ENCODE measurements at places on chromosomes 4 and X.

- peak; percentile 36 for DNase-seq
These were observed 90.2 kb upstream of the SLITRK2 start for GRCh38 chrX:145727476-145727875.

- no peak for DNase-seq
These were observed 435.8 kb upstream of the CPEB2 start for GRCh38 chr4:14566518-14566917.

GRCh38 chr4:4919927-4920326 is 60.5 kb downstream of the MSX1 start:
- DNase-seq: no peak

- no peak for DNase-seq
These were observed 6.0 kb downstream of the CCNA2 start for GRCh38 chr4:121817701-121818100.

GRCh38 chr4:74370912-74371311 is 6.0 kb downstream of the EREG start:
- DNase-seq: peak; percentile 14

DNA sequence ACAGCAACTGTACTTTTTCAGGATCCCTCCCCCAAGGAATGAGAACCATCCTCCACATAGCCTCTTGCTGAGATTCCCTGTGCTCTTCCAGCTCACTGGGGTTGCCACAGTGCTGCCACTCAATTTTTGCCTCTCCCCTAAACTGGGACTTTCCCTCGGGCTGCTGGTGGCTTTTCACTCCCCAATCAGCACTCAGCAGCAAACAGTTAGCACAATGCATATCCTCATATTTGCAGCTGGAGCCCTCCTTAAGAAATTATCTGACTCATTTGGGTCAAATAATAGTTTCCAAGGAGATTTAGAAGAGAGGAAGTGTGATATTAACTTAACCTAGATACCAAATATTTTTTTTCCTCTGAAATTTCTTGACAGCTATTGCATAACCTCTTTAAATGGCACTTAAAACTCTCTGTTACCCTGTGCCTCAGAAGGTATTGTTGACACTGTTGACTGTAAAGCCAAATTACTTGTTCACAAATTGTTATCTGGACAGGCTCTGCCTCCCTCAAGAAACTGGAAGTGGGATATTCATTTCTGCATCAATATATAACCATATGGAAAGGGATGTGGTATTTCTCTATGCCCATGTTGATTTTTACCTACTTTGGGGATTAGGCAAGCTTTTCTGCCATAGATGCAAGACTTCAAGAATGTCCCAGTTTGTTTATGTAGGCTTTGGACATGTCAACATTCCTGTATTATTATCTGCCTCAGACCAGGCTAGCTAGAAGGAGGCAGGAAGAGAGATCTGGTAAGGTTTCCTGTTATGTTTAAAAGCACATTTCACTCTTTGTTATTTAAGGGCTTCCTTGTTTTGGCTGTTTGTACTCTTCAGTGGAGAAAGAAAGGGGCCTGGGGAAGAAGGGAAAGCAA is 58.0 kb downstream of the SEPTIN11 start:
- no peak for DNase-seq

- no peak for DNase-seq
These were observed 109.0 kb upstream of the ATOH1 start for GRCh38 chr4:93719552-93719951.

DNA sequence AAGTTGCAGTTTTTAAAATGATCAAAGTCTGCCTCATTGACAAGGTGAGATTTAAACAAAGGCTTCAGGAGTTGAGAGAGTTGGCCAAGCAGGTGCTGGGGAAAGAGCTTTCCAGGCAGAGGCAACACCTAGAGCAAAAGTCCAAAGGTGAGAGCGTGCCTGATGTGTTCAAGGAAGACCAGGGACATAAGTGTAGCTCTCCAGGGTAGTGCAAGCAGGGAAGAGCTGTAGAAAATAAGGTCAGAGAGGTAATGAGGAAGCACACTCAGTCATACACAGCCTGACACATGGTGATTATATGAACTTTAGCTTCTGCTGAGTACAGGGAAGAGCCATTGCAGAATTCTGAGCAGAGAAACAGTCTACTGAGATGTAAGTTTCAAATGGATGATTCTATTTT is 265.0 kb upstream of the NWD2 start:
- no peak for DNase-seq

DNA sequence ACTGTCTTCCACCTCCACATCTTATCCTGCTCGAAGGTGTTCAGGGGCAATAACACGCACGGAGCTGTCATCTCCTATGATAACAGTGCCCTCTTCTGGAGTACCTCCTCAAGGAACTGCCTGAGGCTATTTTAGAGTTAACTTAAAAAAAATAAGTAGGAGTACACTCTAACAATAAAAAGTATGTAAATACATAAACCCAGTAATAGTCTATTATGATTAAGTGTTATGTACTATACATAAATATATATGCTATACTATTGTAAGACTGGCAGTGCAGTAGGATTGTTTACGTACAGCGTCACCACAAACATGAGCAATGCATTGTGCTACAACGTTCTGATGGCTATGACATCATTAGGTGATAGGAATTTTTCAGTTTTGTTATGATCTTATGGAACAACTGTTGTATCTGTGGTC is 34.5 kb upstream of the TLR2 start:
- DNase-seq: no peak

- no peak for DNase-seq
These were observed 117.8 kb upstream of the DKK2 start for GRCh38 chr4:107153956-107154355.

DNA sequence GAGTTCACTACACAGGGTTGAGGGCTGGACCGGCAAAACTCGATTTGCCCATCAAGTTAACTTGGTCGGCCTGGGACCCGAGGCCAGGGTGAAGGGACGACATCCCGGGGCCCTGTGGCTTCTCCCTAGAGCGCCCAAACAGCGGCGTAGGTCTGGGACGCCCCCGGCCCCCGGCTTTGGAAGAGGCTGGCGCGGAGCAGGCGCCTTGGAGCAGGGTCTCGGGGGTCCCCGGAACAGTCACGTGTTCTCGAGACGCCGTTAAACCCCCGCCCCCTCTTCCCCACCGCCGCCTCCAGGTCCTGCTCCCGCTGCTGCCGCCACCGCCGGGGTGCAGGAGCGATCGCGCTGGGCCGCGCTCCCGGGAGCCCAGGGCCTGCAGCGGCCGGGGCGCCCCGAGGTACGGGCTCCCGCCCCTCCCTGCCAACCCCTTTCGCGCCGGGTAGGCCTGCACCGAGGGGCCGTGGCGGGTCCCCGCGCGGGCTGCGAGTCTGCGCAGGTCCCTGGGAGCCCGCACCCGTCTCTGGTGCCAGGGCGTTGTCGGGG is at the start of gene NPY5R:
TSS of gene NPY5R (plus strand) at position 289 of the 543 bp plus-strand sequence. CDS start 6,382 bp downstream, outside the sequence.
- DNase-seq: no peak

DNA sequence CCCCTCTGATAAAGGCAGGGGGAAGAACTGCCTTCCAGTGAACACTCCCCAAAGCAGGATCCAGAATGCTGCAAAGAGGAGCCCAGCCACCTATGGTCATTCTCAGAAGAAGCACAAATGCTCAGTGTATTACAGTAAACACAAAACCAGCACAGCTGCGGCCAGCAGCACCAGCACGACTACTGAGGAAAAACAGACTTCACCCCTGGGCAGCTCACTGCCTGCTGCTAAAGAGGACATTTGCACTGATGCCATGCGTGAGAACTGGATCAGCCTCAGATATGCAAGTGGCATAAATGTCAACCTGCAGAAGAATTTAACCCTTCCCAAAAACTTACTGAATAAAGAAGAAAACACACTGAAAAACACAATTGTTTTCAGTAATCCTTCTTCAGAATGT is 80.2 kb upstream of the TLR2 start:
- DNase-seq: no peak

- DNase-seq: no peak
These were observed 57.8 kb downstream of the PPP1R2C start for GRCh38 chrX:42720209-42720608.

GRCh38 chrX:47229427-47229826 is 3.4 kb upstream of the USP11 start:
- no peak for DNase-seq

GRCh38 chr4:105357258-105357980 is 116.4 kb downstream of the PPA2 start:
- no peak for DNase-seq

DNA sequence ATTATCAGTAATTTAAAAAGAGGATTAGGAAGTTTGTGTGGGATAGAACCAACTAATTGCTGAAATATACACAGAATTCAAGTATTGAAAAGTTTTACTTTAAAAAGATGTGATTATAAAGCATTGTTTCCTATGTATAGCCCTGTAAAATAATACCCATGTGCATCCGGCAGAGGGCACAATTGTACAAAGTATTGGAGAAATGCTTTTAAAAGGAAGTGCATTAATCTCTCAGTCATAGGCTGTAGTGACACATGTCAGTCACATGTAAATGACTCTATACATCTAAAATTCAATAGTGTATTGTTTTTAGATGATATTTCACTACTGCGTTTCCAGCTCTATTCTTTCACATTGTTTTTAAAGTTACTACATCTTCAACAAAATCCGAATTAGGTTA is 9.7 kb upstream of the GEMIN8 start:
- peak; percentile 26 for DNase-seq

DNA sequence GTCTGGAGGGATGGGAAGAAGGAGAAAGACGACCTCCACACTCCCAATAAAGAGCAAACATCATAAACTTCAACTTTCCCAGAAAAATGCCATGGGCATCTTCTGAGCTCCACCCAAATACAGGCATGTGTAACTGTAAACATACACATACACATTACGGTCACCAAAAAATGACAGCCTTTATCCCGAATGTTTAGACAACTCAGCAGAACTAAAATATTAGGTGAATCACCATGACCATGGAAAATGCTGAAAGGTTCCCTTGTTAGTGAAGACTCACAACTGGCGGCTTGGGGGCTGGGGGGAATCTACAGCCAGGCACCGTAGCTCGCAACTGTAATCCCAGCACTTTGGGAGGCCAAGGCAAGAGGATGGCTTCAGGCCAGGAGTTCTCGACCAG is 33.0 kb downstream of the PRKX start:
- DNase-seq: no peak

GRCh38 chrX:118657413-118657812 is 70.0 kb upstream of the IL13RA1 start:
- DNase-seq: no peak

- no peak for DNase-seq
These were observed 41.8 kb downstream of the ACSL4 start for GRCh38 chrX:109691277-109691676.

GRCh38 chr4:127335073-127335620 is 297.6 kb upstream of the INTU start:
- no peak for DNase-seq

- DNase-seq: no peak
These were observed 304.2 kb downstream of the TENM3 start for GRCh38 chr4:182547435-182547834.

DNA sequence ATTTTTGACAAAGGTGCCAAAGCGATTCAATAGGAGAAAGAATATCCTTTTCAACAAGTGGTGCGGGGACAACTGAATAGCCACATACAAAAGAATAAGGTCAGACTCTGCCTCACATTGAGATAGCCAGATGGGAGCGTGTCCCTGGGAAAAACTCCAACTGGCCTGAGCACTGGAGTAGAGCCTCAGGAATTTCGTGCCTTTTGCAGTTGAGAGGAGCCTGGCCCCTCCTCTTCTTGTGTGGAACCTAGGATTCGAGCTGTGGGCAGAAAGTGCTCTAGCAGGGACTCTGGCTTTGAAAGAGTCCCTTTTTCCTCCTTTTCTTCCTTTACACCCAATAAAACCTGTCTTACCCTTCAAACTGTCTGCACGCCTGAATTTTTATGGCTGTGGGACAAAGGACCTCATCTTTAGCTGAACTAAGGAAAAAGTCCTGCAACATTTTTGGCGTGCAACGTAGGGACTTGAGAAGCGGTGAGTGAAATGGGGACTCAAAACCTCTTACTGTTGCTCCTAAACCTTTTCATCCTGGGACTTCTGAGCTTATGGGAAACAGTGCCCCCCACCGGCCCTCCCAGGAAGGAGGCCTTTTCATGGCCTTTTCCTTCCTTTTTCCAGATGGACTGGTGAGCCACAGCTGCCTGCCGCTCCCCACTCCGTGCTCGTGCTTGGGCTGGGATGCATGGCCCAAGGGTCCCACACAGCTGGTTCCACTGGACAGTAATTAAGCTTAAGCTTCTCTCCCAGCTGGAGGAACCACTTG is 68.6 kb downstream of the BMP15 start:
- no peak for DNase-seq

DNA sequence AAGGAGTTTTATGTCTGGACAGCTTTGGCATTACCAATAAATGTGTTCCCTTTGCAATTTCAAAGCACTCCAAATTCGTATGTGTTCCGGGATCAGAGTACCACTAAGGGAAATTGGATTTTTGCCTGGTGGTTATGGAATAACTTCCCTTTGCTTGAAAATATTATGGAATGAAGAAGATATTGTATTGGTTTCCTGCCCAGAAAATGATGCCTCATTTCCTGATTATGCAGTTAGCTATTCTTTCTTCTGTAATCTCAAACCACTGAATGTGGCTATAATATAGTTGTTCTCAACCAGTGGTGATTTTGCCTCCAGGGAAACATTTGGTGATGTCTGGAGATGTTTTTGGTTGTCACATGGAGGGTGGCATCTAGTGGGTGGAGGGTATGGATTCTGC is 142.9 kb downstream of the PCDH7 start:
- no peak for DNase-seq

GRCh38 chrX:65697211-65697641 is 29.8 kb downstream of the MSN start:
- no peak for DNase-seq

DNA sequence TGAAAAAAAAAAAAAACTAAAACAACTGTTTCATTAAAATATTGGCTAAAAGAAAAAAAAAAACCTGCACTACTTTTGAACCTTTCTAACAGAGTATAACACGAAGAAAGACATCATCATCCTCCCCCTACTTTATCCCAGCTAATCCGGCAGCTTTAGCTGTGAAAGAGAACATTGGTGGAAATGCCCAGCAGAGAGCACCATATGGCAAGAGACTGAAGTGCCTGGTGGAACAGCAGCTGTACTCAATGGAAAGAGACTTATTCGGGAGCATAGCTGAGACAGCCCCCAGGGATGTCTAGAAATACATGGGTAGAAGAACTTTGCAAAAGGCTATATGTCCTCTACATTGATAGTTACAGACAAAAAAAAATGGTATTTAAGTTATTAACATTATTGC is 30.3 kb downstream of the STPG2 start:
- no peak for DNase-seq

DNA sequence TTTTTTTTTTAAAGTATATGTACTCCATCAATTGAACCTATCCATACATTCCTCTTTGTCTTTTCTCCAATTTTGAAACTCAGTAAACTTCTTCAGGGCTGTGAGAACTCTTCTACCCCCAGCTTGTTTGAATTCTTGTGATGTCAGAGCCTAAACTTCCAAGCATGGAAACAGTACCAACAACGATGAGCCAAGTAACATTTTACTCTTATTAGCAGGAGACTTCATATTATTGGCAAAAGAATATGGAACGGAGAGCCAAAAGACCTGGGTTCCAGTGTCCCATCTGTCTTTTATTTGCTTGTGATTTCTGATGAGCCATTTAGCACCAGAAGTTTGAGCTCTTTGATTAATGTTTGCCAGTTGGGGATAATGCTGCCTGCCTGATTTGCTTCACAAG is 5.3 kb downstream of the DIAPH2 start:
- DNase-seq: no peak

All from posterior cingulate gyrus (tissue), 11 donors.